ENCODE measurements at places on chromosomes 12 and 14.

DNA sequence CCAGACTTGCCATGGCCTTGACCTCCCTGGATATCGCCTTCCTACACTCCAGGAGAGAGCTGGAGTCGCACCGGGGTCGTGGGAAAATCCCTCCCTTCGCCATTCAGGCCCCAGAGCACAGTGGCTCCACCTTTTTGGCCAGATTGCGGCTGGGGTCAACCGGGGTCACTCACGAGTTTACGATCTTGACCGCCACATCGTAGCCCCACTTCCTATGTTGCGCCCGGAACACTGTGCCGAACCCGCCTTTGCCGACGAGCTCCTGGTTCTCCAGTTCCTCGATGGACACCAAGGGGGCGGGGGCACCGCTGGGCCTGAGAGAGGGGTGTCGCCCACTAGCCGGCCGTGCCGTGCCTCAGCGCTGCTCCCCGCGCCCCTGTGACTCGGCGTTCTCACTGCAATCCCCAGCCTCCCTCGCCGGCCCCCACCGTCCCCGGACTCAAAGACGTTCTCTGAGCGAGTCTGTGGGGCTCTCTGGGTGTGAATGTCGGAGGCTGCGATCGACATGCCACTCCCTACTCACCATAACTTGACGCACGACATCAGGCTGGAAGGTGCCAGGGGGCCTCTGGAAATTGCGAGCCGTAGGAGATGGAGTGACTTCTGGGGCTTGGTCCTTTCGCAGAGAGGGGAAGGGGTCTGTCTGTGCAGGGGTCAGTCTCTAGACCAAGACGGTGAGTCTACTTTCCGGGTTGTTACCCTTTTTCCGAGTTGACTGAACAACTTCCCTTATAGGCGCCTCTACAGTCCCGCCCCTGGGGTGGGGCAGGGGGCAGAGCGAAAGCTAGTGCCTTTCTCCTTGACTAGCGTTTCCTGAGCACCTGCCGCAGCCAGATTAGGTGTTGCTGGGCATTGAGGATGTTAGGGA is at the start of gene RIPK3:
TSS of gene RIPK3 (minus strand) at position 708 of the 868 bp plus-strand sequence. CDS start at position 543, 165 bp downstream.
- peak; percentile 57 for DNase-seq

- DNase-seq: no peak
Measured at GRCh38 chr12:100027671-100028070, 42.9 kb upstream of the ANKS1B start.

DNA sequence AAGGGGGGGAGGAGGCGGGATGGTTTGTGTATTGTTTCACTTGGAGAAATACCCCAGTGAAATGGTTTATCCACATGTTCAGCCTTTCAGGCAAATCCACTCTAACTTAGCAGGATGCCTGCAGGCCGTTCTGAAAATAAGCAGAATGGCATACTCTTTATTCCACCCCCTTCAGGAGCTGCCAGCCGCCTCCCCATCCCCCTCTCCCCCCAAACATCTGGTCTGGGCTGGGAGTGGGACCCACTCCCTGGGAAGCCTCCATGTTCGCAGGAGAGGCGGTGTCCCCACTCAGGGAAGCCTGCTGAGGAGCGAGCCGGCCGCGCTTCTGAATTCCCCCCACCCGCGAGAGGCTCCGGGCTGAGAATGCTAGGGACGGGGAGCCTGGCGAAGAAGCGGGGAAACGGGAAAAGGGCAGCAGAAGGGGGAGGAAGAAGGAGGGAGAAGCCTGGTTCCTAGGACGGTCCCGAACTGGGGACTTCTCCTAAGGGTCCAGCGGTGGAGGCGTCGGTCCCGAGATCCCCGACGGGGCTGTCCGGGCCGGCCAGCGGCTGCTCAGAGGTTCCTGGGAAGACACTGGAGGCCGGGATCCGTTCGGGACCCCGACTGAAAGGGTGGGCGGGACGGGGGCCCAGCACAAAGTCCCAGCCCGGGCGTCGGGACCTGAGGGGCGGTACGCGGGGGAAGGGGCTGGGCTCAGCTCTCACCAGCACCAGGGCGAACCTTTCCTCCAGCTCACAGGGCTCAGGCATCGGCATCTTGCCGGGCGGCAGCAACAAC is 666 bp downstream of the FMNL3 start:
- DNase-seq: no peak

DNA sequence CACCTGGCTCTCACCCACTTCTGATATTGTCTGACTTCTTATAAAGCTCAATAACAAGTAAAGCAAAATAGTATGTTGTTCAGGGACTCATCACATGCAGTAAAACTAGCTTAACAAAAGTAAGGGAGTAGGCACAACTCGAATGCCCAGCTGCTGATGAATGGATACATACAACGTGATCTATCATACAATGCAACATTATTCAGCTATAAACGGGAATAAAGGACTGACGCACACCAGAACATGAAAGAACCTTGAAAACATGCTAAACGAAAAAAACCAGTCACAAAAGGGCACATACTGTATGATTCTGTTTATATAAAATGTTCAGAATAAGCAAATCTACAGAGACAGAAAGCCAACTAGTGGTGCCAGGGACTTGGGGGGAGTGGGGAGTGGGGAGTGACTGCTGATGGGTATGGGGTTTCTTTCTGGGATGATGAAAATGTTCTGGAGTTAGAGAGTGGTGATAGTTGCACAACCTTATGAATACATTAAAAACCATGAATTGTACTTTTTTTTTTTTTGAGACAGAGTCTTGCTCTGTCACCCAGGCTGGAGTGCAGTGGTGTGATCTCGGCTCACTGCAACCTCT is 11.1 kb downstream of the PLBD2 start:
- DNase-seq: no peak

- DNase-seq: no peak
Measured at GRCh38 chr12:71085575-71085974, 72.2 kb downstream of the TSPAN8 start.

- DNase-seq: no peak
Measured at GRCh38 chr12:15532364-15532977, 210.2 kb downstream of the PTPRO start.

DNA sequence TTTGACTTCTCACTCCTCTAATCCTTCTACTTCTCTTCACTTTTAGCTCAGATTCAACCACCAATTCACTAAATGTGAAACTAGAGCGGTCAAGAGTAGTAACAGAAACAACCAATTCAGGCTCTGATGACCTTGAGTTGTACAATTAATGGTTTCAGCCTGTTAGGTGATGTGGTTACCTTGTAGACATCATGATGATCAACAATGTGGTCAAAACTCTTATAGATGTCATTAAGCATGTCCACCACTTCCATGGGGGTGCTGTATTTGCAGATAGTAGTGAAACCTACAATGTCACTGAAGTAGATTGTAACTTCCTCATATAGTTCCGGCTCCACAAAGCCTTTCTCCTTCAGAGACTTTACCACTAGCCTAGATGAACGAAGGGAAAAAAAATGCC is 54.1 kb upstream of the PLBD1 start:
- DNase-seq: no peak

- no peak for DNase-seq
Measured at GRCh38 chr14:30681752-30682355, 59.7 kb downstream of the SCFD1 start.

DNA sequence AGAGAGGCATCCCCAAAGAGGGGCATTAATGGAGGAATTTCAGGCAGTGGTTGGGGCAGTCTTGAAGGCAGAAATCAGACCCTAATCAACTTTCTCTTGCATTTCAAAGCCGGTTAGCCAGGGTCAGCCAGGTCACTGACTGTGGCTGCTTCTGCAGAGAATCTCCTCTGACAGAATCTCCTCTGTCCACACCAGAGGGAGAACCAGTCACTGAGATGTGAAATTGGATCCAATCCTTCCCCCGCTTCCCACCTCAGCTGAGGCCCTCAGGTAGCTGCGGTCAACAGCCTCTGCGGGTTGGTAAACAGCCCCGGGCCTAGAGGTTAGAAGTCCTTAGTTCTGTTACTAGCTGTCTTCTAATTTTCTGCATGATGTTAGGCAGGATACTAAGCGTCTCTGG is 39.8 kb upstream of the NUAK1 start:
- no peak for DNase-seq

GRCh38 chr12:63103494-63104131 is 47.4 kb downstream of the AVPR1A start:
- no peak for DNase-seq

DNA sequence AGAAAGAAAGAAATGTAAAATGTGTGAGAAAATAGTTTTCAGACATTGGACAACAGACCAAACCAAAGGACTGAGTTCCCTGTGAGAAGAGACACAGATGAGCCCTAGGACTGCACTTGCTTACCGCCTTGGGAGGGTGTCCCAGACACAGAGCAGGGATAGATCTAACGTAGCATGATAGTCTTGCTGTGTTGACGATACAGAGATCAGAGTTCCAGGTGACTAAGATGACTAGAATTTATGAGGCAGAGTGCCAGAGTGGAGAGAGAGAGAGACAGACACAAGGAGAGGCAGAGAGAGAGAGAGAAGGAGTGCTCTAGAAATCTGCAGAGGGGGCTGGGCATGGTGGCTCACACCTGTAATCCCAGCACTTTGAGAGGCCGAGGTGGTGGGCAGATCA is 148.2 kb upstream of the LMNTD1 start:
- DNase-seq: no peak

- DNase-seq: no peak
Measured at GRCh38 chr12:88448337-88448915, 131.8 kb downstream of the KITLG start.

DNA sequence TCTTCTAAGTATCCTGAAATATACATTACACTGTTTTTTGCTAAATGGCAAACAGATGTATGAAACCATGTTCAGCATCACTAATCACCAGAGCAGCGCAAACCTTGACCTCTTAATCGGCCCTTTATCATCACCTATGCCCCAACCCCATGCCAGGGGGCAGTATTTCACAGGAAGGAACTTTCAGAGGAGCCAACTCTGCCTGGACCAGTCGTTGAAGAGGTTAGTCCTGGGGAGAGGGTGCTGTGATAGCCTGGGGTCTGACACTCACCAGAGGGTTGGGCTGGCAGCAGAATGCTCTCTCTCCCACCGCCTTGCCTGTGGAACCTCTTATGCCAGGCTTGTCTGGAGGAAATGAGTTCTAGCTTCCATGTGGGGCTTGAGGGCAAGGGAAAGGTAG is 411.7 kb downstream of the TMEM117 start:
- no peak for DNase-seq

GRCh38 chr14:60212503-60213371 is 36.3 kb upstream of the PPM1A start:
- DNase-seq: no peak

DNA sequence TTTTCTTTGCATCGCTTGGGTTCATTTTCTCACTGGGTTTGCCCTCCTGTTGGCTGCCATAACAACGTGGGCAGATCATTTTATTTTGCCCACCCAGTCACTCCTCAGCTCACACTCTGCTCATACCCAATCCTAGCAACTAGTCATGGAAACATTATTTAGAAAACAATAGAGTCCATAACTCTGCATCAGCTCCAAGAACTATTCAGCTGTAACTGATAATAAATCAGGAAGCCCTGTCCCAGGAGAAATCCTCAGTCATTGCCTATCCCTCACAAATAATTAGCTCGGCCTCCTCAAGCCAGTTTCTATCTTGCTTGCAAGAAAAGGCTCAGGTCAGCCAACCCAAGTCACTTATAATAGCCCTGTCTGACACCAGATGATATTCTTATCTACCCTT is 43.2 kb downstream of the RTN1 start:
- DNase-seq: no peak

DNA sequence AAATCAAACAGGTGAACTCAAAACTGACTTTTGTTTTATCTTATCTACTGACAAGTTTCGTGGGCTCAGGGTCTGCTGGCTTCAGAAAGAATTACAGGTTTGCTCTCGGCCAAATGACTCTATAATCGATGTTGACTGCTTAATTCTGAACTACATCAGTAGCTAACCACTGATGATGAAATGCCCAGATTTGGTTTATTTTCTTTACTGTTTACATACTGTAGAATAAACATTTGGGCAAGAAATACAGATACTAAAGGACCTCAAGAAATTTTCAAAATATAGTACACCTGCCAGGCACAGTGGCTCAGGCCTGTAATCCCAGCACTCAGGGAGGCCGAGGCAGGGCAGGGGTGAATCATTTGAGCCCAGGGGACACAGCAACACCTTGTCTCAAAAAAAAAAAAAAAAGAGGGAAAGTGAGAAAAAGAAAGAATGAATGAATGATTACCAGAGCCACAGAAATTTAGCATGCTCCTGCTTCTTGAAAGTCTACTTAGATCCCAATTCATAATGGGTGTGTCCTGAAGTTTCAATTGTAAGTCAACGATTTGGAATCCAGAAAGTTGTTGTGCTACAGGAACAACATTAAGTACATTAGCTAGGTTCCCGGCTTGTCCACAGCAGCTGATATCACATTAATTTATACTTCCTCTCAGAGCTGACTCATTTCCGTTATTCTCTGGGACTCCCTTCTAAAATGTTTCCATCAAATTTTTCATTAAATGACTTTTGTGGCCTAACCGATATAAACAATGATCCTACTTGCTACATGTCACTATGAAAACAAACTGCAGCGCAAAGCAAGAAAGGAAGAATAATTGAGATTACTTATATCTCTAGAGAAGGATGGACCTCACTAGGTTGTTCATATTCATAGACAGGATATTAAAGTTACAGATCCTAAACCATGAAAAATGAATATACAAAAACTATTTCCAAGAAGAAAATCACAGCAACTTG is 134.3 kb downstream of the MED13L start:
- DNase-seq: no peak

- DNase-seq: no peak
Measured at GRCh38 chr12:54221402-54221984, 32.7 kb upstream of the SMUG1 start.

DNA sequence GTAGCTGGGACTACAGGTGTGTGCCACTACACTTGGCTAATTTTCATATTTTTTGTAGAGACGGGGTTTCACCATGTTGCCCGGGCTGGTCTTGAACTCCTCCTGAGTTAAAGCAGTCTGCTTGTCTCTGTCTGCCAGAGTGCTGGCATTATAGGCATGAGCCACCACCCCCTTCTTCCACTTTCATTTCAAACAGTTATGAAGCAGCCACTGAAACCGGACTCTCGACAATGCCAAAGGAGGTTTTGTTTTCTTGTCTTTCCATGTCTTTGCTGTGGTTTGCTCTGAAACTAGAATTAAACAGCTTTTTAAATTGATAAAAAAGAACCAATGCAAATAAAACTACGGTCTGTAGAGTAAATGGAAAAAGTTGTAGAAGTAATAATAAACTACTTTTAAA is 30.4 kb downstream of the RAP1B start:
- peak; percentile 54 for DNase-seq

DNA sequence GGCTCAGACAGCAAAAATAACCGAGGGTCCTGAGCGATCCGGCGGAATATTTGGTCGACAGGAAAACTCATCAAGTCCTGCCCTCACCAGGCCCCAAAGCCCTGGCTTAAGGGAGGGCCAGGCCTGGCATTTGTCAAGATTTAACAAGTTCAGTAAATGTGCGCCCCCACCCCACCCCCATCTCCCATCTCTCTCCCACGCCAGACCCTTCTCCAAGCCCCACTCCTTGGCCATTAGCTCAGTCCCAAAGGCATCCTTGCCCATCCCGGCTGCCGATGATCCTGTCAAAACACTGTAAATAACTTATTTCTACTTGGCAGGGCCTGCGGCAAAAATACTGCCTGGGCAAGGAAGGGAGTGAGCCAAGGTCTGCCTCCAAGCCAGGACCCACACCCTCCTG is 52.8 kb downstream of the ITPK1 start:
- DNase-seq: no peak
